ENCODE measurements at places on chromosomes 13 and 19.

DNA sequence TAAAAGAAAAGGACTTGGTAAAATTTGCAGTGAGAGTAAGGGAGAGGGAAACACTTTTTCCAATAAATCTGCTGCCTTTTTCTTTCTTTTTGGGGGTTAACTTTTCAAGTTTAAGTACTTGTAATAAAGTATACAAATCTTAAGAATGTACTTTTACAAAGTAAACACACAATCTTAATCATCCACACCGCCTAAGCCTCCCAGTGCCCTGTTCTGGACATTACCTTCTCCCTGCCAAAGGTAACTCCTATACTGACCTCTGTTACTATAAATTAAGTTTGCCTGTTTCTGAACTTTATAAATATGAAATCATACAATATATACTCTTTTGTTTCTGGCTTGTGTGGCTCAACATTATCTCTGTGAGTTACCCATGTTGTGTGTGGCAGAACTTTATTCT lies 137.9 kb downstream of the RGCC start:
- DNase-seq: no peak

- DNase-seq: no peak
Observed at GRCh38 chr19:18718015-18718526, 34.6 kb downstream of the CRTC1 start.

GRCh38 chr13:23799945-23800344 lies 89.3 kb downstream of the MIPEP start:
- no peak for DNase-seq

GRCh38 chr19:54073829-54074228 lies 7.3 kb downstream of the TARM1 start:
- no peak for DNase-seq

DNA sequence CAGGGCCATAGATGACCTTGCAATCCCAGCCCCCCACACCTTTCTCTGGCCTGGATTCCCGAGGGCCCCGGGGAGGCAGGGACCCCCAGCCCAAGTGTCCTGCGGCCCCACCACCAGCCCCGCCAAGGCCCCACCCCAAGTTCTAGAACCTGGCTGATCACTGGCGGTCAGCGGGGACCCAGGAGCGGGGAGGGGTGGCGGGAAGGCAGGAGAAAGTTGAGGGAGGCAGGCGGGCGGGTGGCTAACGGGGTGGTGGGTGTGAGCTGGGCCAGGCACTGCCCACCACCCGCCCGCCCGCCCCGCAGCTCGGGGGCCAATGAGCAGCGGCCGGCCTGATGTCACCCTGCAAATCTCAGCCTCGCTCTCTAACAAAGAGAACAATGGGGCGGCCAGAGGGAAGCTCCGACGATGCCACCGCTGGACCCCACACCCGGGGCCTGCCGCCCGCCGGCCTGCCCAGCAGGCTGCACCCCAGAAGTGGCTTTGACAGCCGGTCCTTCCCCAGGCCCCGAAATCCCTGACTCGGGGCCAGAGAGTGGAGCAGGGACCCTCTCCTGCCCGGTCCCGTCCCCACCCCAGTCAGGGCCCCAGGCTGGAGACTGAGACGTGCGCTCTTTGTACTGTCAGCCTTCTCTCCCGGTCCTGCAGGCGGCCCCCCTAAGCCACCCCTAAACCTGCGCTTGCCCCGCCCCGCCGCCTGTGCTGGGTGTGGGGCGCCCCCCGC lies 1.6 kb downstream of the MEX3D start:
- DNase-seq: no peak

DNA sequence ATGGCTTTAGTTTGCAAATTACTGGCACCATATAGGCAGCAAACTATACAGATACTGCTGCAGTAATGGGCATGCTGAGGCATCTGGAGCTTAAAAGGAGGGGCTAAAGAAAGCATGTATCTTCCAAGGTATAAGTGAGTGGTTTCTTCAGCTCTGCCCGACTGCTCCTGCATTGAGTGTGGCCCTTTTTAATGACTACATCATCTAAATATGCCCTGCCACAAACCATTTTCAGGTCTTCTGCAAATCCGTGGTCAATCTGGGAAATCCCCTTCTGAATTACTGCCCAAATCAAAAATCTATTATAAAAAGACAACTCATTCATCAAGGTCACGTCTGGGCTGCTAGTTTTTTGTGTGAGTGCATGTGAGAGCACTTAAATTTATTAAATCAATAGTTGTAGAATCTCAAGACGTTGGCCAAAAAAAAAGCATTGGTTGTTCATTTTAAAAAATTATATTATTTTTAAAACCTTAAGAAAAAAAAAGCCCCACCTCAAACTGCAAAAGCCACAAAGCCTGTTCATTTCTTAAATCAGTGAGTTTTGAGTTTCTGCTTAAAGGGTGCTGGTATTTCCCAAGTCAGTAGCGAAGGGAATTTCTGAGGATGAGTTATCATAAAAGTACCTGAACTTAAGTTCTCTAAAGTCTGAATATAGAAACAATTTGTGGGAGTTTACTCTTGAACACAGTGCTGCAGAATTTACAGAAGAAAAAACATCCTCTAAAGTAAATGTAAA lies 16.3 kb downstream of the LCP1 start:
- no peak for DNase-seq

GRCh38 chr13:61413572-61414535 lies 1.8 kb downstream of the PCDH20 start:
- DNase-seq: no peak

DNA sequence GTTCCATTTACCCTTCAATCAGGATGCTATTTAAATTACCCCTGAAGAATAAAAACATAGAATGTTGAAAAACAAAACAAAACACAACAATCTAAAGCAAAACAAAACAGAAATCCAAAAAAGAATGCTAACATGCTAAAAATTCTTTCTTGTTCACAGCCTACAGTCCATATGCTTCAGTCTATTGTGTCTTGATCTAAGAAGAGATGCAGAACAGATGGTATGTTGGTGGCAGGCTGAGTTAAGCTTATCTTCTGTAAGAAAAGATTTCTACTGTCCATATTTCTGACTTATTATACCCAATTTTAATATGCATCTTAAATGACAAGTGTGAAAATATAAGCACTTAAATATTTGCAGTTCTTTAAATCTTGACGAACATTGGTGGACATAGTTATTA lies 356.1 kb upstream of the SLITRK1 start:
- DNase-seq: no peak

GRCh38 chr19:47109177-47109540 lies 4.4 kb downstream of the ZC3H4 start:
- no peak for DNase-seq

DNA sequence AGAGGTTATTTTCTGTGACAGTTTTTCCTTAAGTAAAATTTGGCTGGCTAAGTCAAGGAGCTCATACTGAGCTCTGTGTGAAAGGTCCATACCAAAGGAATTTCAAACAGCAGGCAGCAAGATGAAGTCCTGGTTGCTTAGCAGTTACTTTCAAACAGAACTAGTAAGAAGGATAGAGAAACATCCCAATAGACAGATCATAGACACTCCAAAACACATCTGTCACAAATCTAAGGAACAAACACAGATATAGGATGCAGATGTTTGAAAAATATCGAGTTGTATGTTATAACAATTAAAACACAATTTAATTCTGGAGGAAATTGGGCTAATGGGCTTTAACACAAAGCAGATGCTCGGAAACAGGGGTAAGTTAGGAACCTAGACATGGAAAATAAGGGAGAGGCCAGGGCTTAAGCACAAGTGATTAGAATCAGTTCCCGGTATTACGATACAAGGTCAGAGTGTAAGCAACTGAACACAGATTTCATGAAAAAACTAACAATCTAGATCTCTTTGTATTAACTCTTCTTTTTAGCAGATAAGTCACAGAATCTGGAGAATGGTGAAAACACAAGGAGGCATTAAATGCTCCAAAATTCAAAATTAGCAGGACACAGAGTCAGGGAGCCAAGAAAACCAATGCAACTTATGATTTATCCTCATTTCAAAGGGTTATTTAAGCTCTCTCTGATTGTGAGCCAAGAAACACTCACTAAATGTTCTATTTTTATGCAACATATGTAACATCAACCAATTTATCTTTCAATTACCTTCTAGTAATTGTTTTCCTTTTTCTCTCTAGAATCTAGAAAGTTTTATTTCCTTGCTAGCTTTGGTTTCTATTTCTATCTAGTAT lies 1992.9 kb upstream of the PCDH20 start:
- DNase-seq: no peak

GRCh38 chr19:38298821-38299680 lies 5.0 kb upstream of the C19orf33 start:
- DNase-seq: no peak

- DNase-seq: no peak
Observed at GRCh38 chr19:38207543-38207942, 16.5 kb downstream of the DPF1 start.

- no peak for DNase-seq
Observed at GRCh38 chr13:107563099-107563925, 652.0 kb downstream of the LIG4 start.

DNA sequence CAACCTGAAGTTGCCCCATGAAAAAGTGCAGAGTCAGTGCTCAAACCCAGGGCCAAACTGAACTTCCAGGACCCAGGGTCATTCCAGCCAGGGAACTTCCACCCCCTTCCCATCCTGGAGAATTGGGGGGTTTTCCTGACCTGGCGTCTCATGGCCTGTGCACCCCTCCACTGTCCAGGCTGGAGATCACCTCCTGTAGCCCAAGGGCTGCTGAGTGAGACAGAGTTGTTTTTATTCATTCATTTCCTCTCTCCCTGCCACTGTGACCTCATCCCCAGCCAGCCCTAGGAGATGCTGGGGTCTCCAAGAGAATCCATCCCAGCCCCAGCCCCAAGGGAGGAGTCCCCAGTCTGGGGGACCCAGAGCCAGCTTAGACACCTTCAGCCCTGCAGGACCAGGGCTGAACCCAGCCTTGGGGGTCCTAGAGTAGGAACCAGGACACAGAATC lies 4.2 kb downstream of the FCHO1 start:
- no peak for DNase-seq

DNA sequence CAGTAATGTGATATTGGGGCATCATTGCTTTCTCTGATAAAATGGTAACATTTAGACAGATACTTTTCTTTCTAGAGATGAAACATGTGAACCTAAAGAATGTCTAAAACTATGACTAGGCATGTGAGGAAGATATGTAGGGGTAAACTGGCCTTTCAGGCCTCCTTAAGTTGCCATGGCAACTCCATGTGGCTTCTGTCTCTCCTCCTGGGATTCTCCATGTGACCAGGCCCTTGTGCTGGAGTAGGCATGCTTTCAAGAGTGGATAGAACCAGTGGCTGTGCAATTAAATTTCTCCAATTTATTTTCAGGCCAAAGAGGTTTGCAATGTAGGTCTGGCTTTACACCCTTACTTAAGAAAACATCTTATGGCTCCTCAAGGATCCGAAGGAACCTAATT lies 130.8 kb downstream of the OLFM4 start:
- no peak for DNase-seq

DNA sequence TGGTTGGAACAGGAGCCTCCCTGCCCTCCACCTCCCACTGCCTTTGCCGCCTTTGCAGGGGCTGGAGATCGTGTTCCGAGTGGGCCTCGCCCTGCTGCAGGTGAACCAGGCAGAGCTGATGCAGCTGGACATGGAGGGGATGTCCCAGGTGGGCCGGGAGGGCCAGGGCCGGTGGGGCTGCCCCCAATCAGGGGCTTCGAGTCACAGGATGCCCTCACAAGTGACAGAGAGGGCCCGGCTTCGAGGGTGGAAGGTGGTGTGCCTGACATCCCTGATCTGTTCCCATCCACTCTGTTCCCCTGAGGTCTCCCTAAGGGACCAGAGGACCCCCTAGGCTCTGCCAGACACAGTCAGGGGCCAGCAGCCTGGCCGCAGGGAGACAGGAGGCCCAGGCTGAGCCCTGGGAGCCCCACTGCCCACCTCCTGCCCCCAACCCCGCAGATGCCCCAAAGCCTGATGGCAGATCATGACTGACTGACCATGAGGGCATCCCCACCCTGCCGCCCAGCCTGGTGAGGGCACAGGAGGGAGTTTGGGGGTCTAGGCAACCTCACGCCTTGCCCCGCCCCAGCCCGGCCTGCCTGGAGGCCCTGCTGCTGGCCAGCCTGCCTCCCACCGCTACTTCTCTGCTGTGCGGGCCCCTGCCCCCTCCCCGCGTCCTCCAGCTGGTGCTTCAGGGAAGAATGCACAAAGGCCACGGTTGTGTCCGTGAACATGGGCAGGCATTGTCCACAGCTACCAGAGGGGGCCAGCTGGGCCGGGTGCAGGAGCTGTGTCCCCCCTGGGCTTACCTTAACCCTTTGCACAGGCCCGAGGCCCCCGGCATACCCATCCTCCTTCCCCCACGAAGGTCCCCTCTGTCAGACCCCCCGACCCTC lies 21.8 kb downstream of the EVI5L start:
- DNase-seq: no peak

GRCh38 chr19:45863840-45864628 lies at the start of gene FOXA3:
TSS of gene FOXA3 (plus strand) at chr19:45864326. CDS start at chr19:45864457, 131 bp downstream.
- DNase-seq: peak; percentile 43

DNA sequence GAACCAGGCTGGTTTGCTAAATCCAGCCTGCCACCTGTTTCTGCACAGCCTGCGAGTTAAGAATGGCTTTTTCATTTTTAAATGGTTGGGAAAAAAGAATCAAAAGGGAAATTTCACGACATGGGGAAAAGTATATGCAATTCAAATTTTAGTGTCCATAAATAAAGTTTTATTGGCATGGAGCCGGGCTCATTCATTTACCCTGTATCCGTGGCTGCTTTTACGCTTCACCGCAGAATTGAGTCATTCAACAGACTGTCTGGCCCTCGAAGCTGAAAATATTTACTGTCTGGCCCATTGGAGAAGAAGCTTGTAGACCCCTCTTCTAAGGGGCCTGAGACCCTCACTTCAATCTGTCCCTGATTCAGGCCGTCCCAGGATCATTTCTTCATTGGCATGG lies 26.1 kb downstream of the IER2 start:
- DNase-seq: no peak

DNA sequence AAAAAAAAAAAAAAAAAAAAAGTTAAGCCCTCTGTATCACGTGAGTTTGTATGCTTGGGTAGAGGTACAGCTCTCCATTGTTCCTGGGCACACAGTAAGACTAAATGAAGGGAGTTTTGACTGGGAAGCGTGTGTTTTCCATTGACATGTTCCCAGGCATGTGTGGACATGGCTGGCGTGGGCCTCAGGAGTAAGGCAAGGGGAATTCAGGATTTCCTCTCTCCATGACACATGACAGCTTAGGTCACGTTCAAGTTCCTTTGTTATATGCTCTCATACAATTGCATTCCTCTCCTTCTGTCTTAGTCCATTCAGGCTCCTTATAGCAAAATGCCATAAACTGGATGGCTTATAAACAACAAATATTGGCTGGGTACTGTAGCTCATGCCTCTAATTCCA lies 17.1 kb upstream of the MAP3K10 start:
- DNase-seq: peak; percentile 36

DNA sequence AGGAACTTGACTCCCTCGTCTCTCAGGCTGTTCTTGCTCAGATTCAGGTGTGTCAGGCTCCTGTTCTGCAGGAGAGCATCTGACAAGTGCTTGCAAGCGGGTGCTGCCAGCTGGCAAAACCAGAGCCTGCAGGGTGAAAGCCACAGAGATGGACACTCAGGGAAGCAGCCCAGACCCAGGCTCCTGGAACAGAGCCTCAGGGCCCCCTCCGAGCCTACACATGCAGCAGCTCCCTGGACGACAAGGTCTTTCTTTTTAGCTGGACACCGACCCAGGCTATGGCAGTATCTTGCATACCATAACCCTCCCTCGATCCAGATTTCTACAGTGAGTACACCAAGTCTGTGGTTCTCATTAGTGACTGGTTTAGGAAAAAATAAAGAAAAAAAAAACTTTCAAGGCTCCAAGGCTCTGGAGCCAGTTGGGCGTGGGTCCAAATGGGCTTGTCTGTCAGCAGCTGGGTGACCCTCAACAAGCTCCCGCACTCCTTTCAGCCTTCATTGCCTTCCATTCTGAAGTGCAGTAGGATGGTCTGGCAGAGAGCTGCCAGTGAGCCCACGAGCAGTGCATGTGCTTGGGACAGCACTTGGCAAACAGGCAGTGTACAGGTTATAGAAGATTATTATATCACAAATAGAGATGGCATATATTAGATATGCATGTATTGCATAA lies 29.9 kb downstream of the NLRP13 start:
- DNase-seq: no peak

All from suppressor macrophage (primary cell).